Tongue (tissue), 3 donors: ENCODE measurements at places on chromosomes 3 and 15.
A peak's percentile ranks its signal among the peaks of the same experiment; 100 is the strongest.

DNA sequence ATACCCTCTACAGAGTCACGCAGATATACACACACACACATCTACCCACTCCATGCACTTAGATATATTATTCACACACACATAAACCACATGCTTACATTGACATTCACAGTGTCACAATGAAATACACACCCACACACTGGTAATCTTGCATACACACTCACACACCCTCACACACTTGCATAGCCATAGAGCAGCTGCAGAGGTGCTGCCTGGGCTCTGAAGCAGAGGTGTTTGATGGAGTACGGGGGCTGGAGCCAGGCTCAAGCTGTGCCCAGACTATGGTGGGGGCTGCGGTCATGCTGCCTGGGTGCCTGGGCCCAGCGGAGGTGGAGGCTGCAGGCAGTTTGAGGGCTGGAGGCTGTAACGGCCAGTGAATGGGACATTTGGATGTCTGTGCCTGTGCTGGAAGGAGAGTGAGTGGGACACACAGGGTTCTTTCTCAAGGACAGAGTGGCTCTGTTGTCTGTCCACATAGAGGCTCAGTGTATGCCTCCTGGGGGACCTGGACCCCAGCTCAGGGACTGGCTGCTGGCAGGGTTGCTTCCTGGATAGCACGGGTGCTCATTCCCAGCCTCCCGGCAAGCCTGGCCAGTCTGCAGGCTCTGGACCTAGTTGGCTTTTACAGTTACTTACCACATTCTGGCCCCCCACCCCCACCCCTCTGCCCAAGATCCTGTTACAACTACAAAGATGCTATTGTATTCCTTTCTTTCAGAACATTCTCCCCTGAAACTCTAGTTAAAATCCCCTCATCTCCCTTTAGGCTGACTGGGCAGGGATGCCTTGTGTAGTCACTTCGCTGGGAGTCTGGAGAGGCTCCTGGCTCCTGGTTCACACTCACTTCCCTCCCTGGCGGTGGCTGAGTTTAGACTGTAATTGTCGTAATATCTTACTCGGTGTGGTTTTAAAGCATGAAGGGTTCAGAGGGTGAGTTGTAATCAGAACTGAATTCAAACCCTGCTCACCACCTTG is 12.5 kb downstream of the GASK1A start:
- peak; percentile 48 for DNase-seq

DNA sequence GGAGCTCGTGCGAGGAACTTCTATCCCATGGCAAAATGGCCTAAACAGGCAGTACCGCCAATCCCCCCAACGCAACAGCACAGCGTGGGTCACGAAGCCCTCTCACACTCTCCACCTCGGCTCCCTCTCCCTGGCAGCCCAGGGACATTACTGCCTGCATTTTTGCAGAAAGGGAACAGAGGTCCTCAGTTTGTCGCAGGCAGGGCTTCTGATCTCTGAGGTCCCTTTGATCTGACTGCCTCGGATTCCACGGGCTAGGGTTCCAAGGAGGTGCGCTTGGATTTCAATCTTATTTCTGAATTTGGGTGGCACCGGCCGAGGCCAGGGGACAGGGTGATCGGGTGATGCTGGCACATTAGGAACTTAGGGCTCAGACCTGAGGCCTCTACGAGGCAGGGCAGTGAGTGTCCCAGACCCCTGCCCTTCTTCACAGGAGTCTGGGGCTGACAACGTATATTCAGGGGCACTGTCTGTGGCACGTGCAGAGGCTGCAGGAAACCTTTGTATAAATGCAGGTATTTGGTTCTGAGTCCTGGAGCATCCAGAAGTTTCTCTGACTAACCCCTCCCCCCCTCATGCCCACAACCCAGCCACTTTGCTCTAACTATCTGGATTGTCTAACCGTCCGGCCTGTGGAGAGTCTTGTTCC is 197.9 kb downstream of the XXYLT1 start:
- DNase-seq, result no peak

DNA sequence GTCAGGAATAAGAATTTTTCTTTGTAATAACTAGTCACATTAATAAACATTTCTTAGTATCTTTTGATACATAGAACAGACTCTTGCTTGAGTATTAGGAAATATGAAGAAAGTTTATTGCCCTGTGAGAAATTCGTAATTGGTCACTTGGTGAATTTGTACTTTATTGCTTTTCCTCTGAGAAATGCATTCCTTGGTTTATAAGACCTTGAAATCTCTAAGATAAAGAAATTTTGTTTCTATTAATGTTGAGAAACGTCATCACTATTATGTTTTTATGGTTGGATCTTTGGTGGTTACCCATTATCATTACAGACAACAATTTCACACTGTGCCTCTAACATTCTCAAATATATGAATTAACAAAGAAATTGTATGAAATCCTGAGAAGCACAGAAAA is 652.0 kb upstream of the NECTIN3 start:
- DNase-seq, result no peak

- DNase-seq, result no peak
These were observed 28.7 kb downstream of the SST start for GRCh38 chr3:187641320-187642016.

DNA sequence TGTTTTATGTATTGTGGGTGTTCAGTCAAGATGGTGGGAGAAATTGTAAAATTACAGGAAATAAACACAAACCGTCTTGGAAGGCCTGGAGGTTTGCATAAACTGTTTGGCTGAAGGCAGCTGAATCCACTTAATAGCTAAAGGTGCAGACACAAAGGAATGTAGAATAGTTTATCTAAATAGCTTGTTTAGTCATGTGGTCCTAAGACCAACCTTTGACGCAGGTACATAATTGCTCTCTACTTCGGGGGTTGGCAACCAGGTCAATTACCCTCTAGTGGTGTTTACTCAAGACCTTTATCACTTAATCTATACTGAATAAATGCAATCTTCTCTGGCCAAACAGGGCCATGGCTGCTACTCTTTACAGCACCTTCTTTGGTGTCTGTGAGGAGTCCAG is 502.8 kb downstream of the IGSF11 start:
- DNase-seq, result no peak

DNA sequence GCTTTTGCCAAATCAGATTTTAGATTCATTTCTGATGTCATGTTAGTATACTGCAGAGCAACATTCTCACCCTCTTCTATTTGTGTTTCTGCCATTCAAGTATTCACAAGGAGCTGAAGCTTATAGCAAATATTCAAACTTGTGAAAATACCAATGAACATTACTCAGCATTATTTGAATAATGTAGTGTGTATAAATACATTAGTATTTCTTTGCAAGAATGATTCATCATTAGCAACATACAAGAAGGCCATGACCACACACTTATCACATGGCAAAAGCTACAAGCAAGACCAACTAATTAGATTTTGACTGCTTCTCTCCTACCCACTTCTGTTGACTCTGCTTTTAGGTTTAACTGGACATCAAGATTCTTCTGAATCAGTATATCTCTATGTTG is 124.9 kb downstream of the IGSF11 start:
- no peak for DNase-seq

GRCh38 chr15:59232476-59232875 is 25.8 kb downstream of the LDHAL6B start:
- DNase-seq, result peak; percentile 15

DNA sequence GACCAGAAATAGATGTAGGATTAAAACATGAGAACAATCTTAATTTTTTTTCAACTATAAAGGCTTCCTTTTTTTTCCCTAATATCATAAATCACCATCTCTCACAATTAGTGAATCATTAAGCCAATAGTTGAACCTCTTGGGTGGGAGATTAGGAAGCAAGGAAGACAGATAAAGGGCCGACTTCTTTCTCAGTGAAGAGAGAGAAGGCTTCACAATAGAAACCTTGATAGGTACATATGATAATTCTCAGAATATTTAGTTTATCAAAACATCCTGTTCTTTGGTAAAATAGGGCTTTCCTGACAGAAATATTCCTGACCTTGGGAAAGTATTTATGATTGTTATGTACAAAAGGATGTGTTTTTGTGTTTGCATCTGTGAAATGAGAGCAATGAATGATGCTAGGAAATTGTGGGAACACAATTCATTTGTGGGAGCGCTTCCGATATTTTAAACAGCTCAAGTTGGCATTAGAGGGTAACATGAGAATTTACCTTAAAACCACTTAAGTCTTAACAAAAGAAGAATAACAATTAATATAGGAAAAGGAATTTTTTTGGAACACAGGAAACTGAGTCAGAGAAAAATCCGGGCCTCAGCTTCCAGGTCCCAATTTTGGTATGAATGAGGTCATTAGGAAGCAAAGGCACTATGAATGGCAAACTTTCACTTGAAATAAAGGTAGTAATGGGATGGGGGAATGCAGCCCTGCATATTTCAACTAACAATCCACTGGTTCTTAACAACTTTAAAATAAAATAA is 263.2 kb upstream of the TGFBR2 start:
- DNase-seq, result no peak

DNA sequence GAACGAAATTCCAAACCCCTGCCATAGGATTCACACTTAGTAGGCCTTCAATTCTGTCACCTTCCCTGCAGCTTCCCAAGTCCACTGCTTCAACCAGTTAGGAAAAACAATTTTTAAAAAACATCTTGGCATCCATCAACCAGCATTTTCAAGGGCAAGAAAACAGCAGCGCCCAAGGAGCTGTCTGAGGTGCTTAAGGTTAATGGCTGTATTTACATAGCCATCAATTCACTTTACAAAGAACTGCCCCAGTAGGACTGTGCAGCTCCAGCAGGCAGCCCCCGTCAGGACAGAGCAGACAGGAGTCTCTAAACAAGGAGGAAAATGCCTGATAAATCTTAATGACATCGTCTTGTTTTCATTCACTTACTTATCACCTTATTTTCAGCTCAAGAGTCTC is 13.3 kb downstream of the TAFA4 start:
- DNase-seq, result peak; percentile 50

DNA sequence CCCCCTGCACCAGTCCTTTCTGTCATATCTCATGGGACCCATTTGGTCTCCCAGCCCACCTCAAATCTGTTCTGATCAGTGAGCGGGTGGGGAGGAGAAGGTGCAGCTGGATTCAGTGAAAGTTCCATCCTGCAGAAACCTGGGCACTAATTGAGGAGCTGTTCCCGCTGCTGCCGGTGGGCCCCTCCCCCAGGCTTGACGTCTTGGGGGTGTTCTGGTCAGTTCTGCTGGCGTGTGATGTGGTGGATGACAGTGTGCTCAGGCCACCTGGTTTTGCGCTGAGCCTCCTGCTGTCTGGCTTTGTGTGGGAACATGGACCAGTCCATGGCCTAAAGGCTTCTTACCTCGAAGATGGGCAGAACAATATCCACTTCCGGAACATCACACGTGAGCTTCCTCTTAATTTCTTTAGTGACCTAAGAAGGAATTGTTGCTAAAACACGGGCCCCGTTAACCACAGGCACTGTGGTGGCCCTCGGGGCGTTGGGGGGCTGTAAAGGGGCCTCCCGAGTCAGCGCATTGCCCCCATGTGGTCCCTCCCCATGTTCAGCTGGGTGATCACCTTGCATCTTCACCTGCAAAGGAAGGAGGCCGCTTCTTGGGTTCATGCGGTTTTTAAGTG is 59.7 kb downstream of the RGMA start:
- no peak for DNase-seq

DNA sequence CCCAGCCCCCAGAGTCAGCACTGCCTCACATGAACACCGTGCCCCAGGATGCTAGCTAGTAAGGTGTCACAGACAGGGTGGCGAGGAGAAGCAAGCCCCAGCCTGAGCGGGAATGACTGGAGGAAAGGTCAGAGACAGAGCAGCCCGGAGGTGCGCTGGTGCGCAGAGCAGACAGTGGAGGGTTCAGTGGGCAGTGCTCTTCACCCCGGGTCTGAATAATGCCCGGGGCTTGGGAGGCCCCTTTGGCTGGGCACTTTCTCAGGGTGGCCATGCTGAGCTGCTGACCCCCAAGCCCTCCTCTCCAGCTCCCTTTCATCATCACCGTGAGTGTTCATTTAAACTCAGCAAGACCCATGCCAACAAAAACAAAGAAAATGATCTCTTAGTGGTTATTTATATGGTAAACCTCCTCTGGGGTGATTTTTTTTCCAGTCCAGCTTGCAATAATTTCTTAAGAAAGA is 110.8 kb downstream of the VGLL4 start:
- DNase-seq, result no peak

- DNase-seq, result no peak
These were observed 1.5 kb upstream of the CNTN6 start for GRCh38 chr3:1091286-1091685.

DNA sequence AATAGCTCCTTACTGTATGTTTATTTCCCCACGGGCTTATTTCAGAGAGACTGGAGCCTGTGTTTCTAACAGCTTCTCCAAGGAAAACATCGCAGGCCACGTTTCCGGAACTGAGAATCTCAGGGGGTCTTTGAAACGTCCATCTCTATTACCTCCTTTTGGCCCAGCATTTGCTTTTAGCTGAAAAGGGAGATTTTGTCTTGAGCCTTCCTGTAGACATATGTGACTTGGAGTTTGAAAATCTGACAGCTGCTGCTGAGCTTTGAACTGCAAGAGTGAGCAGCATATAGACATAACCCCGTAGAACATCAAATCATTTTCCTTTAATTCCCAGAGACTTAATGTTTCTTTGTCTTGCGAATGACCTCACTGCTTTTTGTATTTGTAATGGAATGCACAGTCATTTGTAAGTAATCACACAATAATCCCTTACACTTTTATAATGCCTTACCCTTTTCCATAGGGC is 54.6 kb downstream of the LPP start:
- DNase-seq, result peak; percentile 81

DNA sequence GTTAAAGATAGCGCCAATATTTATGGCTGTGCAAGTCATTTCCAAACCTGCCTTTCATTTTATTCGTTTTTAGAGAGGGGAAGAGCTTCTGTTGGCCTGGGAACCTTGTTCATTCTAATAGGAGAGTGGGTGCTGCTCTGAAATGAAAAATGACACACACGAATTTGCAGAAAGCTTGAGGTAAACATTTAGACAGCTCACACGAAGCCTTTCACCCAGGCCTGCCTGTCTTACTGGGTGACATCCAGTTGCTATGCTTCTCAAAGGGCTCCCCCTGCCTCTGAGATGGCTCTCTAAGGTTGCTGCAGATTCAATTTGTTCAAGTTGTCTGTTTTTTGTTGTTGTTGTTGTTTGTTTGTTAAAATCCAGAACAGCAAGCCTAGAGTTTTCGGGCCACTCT is 18.2 kb downstream of the PEX5L start:
- DNase-seq, result no peak

DNA sequence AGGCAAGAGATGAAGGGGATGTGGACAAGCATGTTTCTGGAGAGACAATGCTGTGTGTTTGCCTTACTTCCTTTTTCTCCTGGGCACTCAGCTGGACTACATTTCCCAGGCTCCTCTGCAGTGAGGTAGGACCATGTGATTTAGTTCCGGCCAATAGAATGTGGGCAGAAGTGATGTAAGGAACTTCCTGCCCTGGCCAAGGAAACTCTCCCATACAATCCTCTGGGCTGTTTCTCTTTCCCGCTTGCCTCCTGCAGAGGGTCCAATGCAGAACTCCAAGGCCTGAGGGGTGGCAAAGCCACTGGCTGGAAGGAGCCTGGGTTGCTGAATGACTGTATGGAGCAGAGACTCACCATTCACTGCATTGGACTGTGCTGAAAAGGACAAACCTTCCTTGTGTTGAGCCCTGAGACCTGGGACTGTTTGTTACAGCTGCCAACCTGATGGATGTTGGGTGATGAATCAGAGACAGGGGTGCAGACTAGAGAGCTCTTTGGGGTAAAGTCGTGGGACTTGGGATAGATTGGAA is 82.7 kb upstream of the SLC6A6 start:
- peak; percentile 61 for DNase-seq
